ENCODE measurements at places on chromosomes 12 and 14. TPM values are rescaled to one million over a fixed set of nuclear protein-coding genes. Genes with fewer than 3 reads are reported as not detected.

DNA sequence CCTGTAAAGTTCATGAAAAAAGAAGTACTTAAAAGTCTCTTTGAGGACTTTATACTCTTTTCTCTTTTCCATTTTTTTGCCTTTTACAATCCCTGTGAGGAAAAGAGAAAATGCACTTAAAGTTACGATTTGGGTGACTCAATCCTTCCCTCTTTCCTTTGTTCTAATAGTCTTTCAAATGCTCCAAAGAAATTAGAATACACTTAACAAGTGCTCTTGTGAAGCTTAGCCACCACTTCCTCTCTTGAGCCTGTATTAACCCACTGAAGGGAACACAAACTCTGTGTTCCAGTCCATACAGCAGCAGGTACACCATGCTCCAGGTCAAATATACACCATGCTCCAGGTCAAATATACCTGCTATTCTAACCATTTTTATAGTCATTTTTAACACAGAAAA lies 581.1 kb upstream of the MGAT4C start:
- H3K27me3 ChIP-seq: no peaks in the 10 kb centered on the region
- H3K27ac ChIP-seq: no peak overlapping the region
- H3K36me3 ChIP-seq: no peaks in the 10 kb centered on the region
- no peak overlapping the region for H3K4me3 ChIP-seq

GRCh38 chr12:110591451-110592051 lies 8.4 kb upstream of the PPTC7 start:
- H3K27me3 ChIP-seq: no peaks in the 10 kb centered on the region
- no peak for DNase-seq
- H3K27ac ChIP-seq: peak overlapping the region; percentile 73
- H3K36me3 ChIP-seq: no peaks in the 10 kb centered on the region

GRCh38 chr14:22980672-22981089 lies 1.7 kb downstream of the AJUBA start:
- no peaks in the 10 kb centered on the region for H3K27me3 ChIP-seq
- no peaks in the 10 kb centered on the region for H3K36me3 ChIP-seq
- H3K4me1 ChIP-seq: peaks cover 73% of the 10 kb centered on the region
- DNase-seq: peak; percentile 29
- H3K27ac ChIP-seq: peak overlapping the region; percentile 90

DNA sequence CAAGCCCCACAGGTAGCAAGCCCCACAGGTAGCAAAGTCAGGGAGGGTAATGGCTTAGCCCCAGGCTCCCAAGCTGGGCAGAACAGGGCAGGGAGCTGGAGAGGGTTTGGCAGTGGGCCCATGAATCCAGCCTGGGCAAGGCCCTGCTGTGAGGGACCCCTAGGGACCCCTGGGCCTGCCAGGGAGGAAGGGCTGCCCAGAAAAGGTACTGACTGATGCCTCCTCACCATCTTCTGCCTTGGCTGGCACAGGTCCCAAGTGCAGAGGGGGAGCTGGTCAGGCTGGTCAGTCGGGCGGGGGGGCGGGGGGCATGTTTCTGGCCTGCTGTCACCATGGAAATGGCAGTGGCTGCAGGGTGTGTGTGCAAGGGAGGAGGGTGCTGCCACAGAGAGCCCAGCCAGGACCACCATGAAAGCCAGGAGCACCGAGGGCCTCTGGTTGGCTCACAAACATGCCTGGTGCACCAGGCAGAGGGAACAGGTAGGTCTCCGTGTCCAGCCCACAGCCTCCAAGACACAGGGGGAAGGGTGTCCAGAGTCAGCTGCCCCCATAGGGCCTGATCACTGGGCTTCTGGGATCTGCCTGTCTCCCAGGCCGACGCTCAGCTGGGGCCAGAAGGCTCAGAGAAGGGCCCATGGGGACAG lies 1.5 kb upstream of the CRIP2 start:
- DNase-seq: peak; percentile 44
- H3K27me3 ChIP-seq: no peaks in the 10 kb centered on the region
- H3K27ac ChIP-seq: peak overlapping the region; percentile 100
- H3K4me1 ChIP-seq: peaks cover 91% of the 10 kb centered on the region
- H3K4me3 ChIP-seq: peak overlapping the region; percentile 92

DNA sequence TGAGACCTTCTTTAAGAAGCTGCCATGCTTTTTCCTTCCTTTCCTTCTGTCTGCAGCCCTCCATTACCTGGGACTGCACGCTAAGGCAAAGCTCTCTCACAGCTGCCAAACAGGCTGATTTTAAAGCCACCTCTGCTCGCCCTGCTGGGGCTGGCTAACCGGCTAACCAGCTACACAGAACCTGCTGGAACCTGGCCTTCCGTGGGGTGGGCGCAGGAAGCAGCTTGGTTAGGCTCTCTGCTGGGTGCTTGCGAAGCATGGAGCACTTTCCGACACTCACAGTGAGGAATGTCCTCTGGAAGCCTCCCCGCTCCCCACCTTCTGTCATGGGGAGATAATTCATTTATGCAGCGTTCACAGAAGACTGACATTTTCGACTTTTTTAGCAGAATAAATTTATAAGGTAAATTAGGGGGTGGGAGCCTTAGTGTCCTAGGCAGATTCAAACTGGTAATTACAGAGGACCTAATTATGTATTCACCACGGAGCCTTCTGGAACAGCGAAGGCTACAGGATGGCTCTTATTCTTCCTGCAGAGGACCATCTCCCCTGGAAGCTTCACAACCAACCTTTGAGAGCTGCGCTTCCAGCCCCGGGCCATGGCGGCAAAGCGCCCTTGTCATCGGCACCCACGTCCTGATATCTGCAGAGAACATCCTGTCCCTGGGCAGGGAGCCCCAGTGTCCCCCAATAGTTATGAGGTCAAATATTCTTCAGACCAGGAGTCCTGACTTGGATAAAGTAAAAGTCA lies 12.4 kb upstream of the BCL11B start:
- H3K27ac ChIP-seq: no peak overlapping the region
- no peaks in the 10 kb centered on the region for H3K36me3 ChIP-seq
- no peaks in the 10 kb centered on the region for H3K4me1 ChIP-seq
- DNase-seq: no peak
- H3K27me3 ChIP-seq: peaks cover 90% of the 10 kb centered on the region

Gene ASCL1
- total RNA-seq: not detected

GRCh38 chr12:44780221-44780790 lies 95.8 kb downstream of the NELL2 start:
- DNase-seq: no peak
- no peak overlapping the region for H3K27ac ChIP-seq
- H3K4me1 ChIP-seq: no peaks in the 10 kb centered on the region
- peaks cover 12% of the 10 kb centered on the region for H3K27me3 ChIP-seq
- H3K4me3 ChIP-seq: no peak overlapping the region

DNA sequence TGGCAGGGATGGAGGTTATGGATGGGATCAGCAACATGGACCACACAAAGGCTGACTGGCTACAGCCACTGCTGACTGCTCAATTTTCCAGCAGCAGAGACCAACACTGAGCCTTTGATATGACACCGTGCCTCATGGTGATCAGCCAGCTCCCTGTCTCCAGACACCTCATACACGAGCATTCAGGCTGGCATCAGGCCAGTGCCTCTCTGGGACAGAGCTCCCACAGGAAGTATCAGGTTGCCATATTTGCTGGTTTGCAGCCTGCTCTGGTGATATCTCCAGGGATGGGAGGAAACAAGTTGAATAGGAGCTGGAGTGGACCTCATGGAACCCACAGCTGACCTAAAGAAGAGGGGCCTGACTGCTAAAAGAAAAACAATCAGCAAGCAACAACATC lies 471.2 kb upstream of the ATXN7L3B start:
- no peaks in the 10 kb centered on the region for H3K4me1 ChIP-seq
- no peaks in the 10 kb centered on the region for H3K36me3 ChIP-seq
- H3K4me3 ChIP-seq: no peak overlapping the region
- no peaks in the 10 kb centered on the region for H3K27me3 ChIP-seq
- no peak for DNase-seq

GRCh38 chr14:103214461-103214958 lies 91.2 kb downstream of the TNFAIP2 start:
- peaks cover under 1% of the 10 kb centered on the region for H3K4me1 ChIP-seq
- H3K27me3 ChIP-seq: peaks cover 36% of the 10 kb centered on the region
- H3K27ac ChIP-seq: no peak overlapping the region

Gene SPTB
- 82.2 TPM for total RNA-seq

Gene PLBD1
- total RNA-seq: 29.1 TPM

DNA sequence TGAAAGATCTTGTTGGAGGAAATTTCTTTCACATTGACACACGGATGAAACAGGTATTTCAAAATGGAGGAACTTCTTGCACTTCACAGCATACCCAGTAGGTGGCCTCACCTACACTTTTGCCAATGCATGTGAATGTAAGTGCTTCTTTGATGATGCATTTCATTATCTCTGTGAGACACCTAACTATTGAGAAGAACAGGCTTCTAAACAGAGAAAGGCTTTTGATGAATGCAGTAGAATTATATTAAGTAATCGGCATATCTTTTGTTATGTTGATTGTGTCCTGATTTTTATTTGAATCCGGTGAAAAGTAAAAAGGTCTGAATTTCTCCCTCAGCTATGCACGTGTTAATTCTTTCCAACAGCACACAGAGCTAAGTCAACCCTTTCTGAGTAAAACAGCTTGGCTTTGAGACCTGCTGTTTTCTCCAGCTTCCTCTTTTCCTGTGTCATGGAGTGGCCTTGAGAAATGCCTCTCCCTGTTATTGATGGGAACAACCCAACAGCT lies 399.0 kb downstream of the NAV3 start:
- H3K36me3 ChIP-seq: no peaks in the 10 kb centered on the region

GRCh38 chr14:43540948-43541347 lies 966.1 kb downstream of the FSCB start:
- no peak overlapping the region for H3K27ac ChIP-seq
- no peak for DNase-seq
- no peak overlapping the region for H3K4me3 ChIP-seq
- no peaks in the 10 kb centered on the region for H3K27me3 ChIP-seq
- no peaks in the 10 kb centered on the region for H3K4me1 ChIP-seq

Gene CEP170B
- 11.7 TPM for total RNA-seq

GRCh38 chr12:39442831-39443080 lies 164 bp downstream of the KIF21A start:
- peak overlapping the region; percentile 84 for H3K4me3 ChIP-seq
- no peaks in the 10 kb centered on the region for H3K36me3 ChIP-seq
- H3K27me3 ChIP-seq: no peaks in the 10 kb centered on the region

DNA sequence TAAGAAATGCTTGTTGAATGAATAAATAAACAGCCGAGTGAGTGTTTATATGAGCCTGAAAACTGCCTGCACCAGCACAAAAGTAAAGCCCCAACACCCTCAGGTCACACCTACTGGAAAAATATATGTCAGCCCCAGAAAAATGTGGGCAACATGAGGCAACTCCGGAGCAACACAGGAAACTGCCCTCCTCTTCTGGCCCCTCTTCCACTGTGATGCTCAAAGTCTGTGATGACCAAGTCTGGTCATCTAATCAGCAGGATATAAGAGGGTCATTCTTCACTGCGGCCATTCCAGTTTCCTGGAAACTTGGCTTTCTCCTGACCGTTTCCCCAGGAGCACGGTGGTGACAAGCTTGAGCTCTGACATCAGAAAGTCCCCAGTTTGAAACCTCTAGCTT lies 159.6 kb upstream of the PZP start:
- H3K27ac ChIP-seq: no peak overlapping the region
- no peaks in the 10 kb centered on the region for H3K4me1 ChIP-seq
- H3K4me3 ChIP-seq: no peak overlapping the region

DNA sequence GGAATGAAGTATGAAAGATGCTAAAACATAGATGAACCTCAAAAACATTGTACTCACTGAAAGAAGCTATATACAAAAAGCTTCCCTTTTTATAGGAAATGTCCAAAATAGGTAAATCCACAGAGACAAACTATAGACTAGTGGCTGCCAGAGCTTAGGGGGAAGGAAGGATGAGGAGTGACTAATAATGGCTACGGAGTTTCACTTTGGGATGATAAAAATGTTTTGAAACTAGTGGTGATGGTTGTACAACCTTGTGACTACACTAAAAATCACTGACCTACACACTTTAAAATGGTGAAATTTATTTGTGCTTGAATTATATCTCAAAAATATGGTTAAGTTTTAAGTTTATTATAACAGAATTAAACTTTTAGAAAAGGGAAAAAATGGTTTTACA lies 37.1 kb upstream of the AMN1 start:
- H3K4me3 ChIP-seq: no peak overlapping the region
- no peaks in the 10 kb centered on the region for H3K27me3 ChIP-seq
- DNase-seq: no peak
- H3K4me1 ChIP-seq: no peaks in the 10 kb centered on the region

- no peaks in the 10 kb centered on the region for H3K27me3 ChIP-seq
- H3K36me3 ChIP-seq: no peaks in the 10 kb centered on the region
- peak overlapping the region; percentile 88 for H3K27ac ChIP-seq
- DNase-seq: no peak
Measured at GRCh38 chr14:22483863-22484593, 105.0 kb downstream of the DAD1 start.

GRCh38 chr14:50839048-50839447 lies 8.1 kb upstream of the NIN start:
- no peak overlapping the region for H3K27ac ChIP-seq
- peaks cover 16% of the 10 kb centered on the region for H3K27me3 ChIP-seq
- H3K4me3 ChIP-seq: no peak overlapping the region
- no peaks in the 10 kb centered on the region for H3K4me1 ChIP-seq
- H3K36me3 ChIP-seq: no peaks in the 10 kb centered on the region

- no peak for DNase-seq
- no peaks in the 10 kb centered on the region for H3K36me3 ChIP-seq
- peaks cover 58% of the 10 kb centered on the region for H3K27me3 ChIP-seq
- H3K4me3 ChIP-seq: no peak overlapping the region
Measured at GRCh38 chr14:105034315-105035039, 13.6 kb upstream of the CDCA4 start.

DNA sequence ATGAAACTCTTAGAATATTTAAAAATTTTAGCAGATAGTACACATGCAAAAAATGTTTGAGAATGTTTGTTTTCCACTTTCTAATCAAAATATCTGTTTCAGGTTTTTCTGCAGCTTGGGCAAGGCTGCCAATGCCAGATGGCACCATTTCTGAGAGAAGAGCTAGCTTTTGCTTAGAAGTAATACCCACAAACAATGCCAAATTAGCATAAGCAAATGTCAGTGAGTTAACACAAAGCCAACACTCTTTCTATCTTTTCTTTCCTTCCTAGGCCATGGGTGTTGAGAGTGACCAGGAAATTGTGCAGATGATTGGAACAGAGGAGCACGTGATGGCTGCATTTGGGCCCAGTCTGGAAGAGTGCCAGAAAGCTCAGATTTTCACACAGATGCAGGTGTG lies 35.2 kb downstream of the POLR3B start:
- no peak overlapping the region for H3K4me3 ChIP-seq
- H3K4me1 ChIP-seq: no peaks in the 10 kb centered on the region
- DNase-seq: no peak
- H3K36me3 ChIP-seq: peaks cover 41% of the 10 kb centered on the region
- H3K27ac ChIP-seq: no peak overlapping the region

DNA sequence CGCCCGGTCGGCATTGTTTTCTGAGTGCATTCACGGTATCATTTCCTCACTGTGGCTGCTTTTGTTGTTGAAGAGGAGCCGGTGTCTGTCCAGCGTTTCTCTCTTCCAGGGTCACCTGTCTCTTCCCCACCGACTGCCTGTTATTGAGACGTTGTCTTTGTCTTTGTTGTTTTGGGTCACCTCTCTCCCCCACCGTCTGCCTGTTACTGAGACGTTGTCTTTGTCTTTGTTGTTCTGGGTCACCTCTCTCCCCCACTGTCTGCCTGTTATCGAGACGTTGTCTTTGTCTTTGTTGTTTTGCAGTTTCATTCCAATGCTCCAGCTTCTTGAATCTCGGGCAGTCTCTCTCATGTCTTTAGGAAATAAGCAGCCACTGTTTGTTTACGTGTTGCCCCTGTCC lies 69.9 kb downstream of the DDX51 start:
- H3K4me1 ChIP-seq: peaks cover 15% of the 10 kb centered on the region
- DNase-seq: no peak
- H3K27me3 ChIP-seq: no peaks in the 10 kb centered on the region
- H3K4me3 ChIP-seq: no peak overlapping the region
- no peak overlapping the region for H3K27ac ChIP-seq

- no peak for DNase-seq
- H3K36me3 ChIP-seq: no peaks in the 10 kb centered on the region
- H3K27me3 ChIP-seq: no peaks in the 10 kb centered on the region
- H3K27ac ChIP-seq: no peak overlapping the region
Measured at GRCh38 chr12:41709012-41709411, 435.7 kb downstream of the GXYLT1 start.
